SJSA1 (cell line): ENCODE measurements at places on chromosomes 3 and 15. TPM values are rescaled to one million over a fixed set of nuclear protein-coding genes. Genes with fewer than 3 reads are reported as not detected.

STRA6 gene
- 0.18 TPM in 1 of 2 replicates, not detected in the other for total RNA-seq

ALDH1L1 gene
- not detected in 2 replicates for total RNA-seq

PTPRG gene
- 13.6 and 18.5 TPM in 2 replicates for total RNA-seq

GREM1 gene
- total RNA-seq: 8.7 and 12.8 TPM in 2 replicates

SAMMSON gene
- total RNA-seq: not detected in 2 replicates

GRCh38 chr3:13229273-13229949, 156.2 kb upstream of the IQSEC1 start:
- H3K4me3 ChIP-seq: no peak overlapping the region
- H3K27me3 ChIP-seq: no peaks in the 10 kb centered on the region
- H3K27ac ChIP-seq: no peak overlapping the region

DNA sequence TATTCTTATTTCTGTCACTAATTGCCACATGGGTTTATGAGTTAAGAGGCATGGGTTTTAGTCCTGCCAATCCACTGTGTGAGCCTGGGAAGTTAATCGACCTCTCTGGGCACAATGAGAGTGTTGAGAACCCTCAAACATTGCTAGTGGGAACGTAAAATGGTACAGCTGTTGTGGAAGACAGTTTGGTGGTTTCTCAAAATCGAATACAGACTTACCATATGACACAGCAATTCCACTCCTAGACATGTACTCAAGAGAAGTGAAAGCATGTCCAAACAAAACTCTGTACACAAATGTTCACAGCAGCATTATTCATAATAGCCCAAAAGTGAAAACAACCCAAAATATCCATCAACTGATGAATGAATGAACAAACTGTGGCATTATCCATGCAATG, 5.7 kb upstream of the GNB5 start:
- no peaks in the 10 kb centered on the region for H3K4me1 ChIP-seq
- H3K36me3 ChIP-seq: no peaks in the 10 kb centered on the region
- DNase-seq: no peak
- H3K4me3 ChIP-seq: no peak overlapping the region
- H3K27ac ChIP-seq: no peak overlapping the region

DNA sequence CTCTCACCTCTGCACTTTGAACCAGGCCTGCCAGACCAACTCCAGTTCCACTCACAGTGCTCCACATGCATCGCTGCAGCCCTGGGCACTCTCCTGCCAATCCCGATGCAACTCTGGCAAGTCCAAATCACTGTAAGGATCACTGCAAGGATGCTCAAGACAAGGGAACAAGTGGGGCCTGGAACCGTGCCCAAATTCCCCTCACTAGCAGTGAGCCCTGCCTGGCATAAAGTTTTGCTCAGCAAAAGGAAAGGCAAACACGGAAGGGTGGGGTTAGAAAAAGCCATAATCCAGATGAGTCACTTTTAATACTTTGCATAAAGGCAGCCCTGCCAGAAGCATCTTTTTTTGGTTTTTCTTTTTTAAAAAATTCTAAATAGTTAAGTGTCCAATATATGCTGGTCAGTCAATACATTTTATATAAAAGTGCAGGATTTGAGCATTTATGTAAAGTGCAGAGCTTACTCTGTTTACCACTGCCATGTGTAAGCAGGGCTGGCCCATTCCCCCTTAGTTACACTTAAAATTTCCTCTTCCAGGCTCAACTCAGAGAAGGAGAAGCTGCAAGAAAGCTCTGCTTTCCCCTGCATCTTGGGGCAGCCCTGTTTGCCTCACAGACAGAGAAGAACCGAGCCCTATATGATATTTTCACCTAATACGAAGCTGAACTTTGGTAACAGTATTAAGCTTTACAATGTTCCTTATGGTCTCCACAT, 102.2 kb downstream of the CD47 start:
- H3K27me3 ChIP-seq: no peaks in the 10 kb centered on the region
- H3K36me3 ChIP-seq: no peaks in the 10 kb centered on the region
- H3K4me3 ChIP-seq: no peak overlapping the region
- H3K27ac ChIP-seq: peak overlapping the region; percentile 37; the same call in 1 of the 2 replicates
- DNase-seq: peak; percentile 54

MOBP gene
- not detected in 2 replicates for total RNA-seq

DNA sequence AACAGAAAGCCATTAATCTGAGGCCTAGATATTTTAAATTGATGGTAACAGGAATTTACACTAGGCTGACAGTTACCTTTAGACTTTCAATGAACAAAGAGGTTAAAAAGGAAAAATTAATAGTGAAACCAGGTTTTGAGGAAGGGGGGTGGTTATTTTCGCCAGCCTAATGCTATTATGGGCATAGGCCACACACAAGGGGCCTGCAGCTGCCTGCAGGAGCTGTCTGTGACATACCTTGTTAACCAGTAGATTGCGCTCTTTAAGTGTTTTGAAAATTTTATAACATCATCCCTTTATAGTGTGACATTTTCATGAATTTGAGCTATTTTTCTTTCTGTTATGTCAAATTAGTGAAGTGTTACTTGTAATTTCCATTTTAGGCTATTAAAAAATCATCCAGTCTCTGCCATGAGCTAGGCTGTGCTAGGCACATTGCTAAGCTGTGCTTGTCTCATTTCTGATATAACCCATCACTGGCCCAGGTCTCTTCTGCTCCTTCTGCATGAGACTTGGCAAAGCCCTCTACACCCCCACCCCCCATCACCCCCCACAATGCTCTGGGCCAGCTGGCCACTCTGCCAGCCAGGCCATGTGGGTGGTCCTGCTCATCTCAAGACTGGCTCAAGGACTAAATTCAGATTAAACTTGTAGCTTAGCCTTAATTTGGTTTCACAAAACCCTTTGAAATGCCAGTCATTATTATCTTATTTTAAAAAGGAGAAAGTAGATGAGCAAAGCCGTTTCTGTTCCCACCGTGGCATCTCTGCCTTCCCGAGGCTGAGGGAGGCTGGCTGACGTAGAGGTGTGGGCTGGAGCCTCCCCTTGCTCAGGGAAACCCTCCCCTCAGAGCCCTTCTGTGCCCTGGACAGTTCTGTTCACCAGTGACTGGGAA, 48.4 kb upstream of the SEC22A start:
- peak; percentile 66 for DNase-seq
- no peak overlapping the region for H3K4me3 ChIP-seq
- peak overlapping the region; percentile 49 for H3K27ac ChIP-seq
- peaks cover 24% of the 10 kb centered on the region for H3K4me1 ChIP-seq

- 0 out of 2 replicates have a peak, but pooled peaks cover 3% of the 10 kb centered on the region for H3K36me3 ChIP-seq
- H3K4me3 ChIP-seq: no peak overlapping the region
- H3K27me3 ChIP-seq: no peaks in the 10 kb centered on the region
- H3K27ac ChIP-seq: no peak overlapping the region
- no peak for DNase-seq
- peaks cover 15% of the 10 kb centered on the region; the same call in 1 of the 2 replicates for H3K4me1 ChIP-seq
These were observed 5.9 kb downstream of the ZNF710 start for GRCh38 chr15:90007076-90007460.

DNA sequence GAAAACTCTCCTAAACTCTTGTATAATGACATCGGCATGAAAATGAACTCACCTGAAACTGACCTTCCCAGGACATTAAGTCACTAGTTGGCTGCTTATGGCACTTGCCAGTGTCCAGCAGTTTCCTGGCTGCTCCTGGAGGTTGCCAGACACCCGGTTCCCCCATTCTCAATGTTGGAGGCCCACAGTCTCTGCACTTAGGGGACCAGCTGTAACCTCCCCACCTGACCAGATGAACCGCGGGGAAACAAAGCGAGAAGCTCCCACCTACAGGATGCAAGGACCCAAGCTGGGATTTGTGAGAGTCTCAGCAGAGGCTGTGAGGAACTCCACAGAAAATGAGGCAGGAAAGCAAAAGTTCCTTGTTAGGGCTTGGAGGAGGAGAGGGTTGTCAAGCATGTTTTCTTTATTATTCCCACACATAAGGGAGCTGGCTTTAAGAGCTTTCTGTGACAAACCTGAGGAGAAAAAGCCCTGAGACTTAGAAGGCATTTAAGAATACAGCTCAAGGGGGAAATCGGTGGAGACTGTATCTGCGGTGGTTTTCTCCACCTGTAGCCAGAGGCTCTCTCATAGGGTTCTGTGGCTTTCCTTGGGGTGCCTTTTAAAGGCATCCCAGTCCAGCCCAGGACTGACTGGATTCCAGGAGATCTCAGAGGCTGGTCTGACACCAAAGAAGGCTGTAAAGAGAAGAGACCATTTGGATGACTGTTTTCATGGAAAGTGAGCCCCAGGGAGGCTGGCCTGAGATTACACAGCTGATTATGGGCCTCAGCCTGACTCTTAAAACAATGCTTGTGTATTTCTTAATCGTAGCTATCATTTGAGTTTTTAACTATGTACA, 4.6 kb downstream of the TPM1 start:
- no peaks in the 10 kb centered on the region for H3K27me3 ChIP-seq
- DNase-seq: no peak
- H3K4me3 ChIP-seq: peak overlapping the region; percentile 75
- peaks cover 96% of the 10 kb centered on the region for H3K36me3 ChIP-seq
- H3K4me1 ChIP-seq: peaks cover 65% of the 10 kb centered on the region
- peak overlapping the region; percentile 91 for H3K27ac ChIP-seq

CYP1A1 gene
- 0.18 TPM in 1 of 2 replicates, not detected in the other for total RNA-seq
